ENCODE measurements at places on chromosomes 2 and 18.

DNA sequence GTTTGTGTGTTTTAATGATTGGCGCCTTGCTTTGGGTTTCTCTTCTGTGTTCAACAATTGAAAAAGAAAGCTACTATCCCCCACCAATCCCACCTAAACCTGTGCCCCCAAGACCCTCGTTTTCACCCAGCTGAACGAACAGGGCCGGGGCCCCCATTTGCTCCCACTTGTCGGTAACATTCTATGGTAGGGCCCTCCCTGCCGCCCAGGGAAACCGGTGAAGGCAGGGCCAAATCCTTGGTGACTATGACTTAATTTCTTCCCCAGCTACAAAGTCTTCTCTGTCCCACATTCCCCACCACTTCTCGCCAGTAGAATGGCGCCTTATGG lies 598 bp upstream of the SNRNP200 start:
- DNase-seq: no peak

GRCh38 chr2:13113002-13113401 lies 396.3 kb downstream of the TRIB2 start:
- no peak for DNase-seq

- no peak for DNase-seq
These were observed 45.0 kb downstream of the SDC1 start for GRCh38 chr2:20179755-20180594.

- no peak for DNase-seq
These were observed 294.5 kb downstream of the ZNF407 start for GRCh38 chr18:74892066-74892627.

DNA sequence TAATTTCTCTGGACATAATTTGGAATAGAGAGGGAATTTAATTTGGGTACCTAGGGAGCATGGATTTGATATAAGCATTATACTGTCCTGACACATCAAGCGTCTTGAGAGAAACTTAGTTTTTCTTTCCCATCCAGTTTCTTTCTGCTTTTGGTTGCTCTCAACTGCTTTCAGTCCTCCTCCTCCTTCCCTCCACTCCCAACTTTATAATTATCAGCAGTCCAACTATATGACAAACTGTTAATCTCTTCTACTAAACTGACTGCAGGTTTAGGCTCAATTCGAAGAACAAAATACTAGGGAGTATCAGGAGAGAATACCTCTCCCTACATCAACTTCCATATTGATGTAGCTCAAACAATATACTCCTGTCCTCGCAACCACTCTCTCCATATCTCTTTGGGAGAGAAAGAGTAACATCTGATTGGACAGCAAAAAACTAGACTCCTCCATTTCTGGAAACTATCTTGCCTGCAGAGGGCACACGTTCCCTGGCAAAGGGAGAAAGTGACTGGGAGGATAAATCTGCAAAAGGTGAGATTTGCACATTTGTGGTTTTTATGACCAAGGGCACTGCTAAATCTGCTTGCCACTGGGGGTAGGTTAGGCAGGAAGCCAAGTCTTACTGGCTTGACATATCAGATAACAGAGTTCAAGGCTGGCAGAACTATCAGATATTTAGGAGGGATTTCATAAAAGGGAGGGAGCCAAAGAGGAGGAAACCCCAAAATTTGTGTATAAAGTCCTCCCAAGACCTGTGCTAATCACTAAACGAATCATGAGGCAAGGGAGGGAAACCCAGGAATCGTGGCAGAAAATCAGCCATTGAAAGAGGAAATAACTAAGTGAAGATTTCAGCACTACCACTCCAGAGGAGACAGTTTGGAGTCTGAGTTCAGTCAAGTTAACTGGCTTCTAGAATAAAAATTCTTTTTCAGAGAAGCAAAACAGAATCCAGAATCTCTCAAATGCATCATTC lies 40.0 kb downstream of the ICA1L start:
- peak; percentile 35 for DNase-seq

- DNase-seq: no peak
These were observed 88.2 kb upstream of the VWC2L start for GRCh38 chr2:214322662-214323061.

DNA sequence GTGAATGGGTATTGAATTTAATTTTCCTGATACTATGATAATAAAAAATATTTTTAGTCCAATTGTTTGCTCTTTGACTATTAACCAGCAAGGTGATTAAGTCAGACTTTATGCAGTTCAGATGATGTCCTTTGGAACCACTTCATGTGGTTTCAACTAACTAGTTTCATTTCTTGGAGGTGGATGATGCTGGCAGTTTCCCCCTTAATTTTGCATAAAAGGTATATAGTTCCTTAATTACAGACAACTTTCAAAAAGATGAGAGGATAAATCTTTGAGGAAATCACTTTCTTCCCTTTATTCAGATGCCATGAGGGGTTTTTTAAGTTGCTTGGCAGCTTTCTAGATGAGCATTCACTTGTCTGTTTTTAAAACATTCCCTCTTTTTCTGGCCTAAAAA lies 223.1 kb downstream of the PHLPP1 start:
- no peak for DNase-seq

GRCh38 chr2:175847128-175847527 lies 154.9 kb downstream of the LNPK start:
- no peak for DNase-seq

- no peak for DNase-seq
These were observed 565.9 kb upstream of the ID2 start for GRCh38 chr2:8115966-8116365.

- DNase-seq: no peak
These were observed 40.8 kb downstream of the CRACDL start for GRCh38 chr2:98895221-98895620.

GRCh38 chr18:63329431-63330145 lies 10.0 kb upstream of the BCL2 start:
- DNase-seq: no peak

- peak; percentile 54 for DNase-seq
These were observed 30.7 kb downstream of the CAMKMT start for GRCh38 chr2:44392338-44392943.

DNA sequence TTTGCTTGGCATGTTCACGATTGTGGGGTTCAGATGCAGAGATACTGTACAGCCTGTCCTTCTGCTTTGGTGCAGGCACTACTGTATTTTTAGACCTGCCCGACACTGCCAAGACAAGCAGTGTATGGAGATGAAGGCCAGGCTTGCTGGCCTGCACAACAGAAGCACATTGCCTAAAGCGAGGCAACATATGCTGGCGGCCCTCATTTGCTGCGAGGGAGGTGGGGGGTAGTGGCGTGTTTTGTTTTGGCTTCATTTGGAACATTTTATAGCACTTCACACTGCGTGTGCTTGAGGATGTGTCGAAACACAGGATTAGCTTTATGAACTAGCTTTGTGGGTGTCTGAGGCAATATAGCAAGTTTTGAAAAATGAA lies 27.0 kb downstream of the TMEM182 start:
- DNase-seq: no peak

GRCh38 chr2:200089756-200090109 lies 134.4 kb downstream of the MAIP1 start:
- DNase-seq: no peak

DNA sequence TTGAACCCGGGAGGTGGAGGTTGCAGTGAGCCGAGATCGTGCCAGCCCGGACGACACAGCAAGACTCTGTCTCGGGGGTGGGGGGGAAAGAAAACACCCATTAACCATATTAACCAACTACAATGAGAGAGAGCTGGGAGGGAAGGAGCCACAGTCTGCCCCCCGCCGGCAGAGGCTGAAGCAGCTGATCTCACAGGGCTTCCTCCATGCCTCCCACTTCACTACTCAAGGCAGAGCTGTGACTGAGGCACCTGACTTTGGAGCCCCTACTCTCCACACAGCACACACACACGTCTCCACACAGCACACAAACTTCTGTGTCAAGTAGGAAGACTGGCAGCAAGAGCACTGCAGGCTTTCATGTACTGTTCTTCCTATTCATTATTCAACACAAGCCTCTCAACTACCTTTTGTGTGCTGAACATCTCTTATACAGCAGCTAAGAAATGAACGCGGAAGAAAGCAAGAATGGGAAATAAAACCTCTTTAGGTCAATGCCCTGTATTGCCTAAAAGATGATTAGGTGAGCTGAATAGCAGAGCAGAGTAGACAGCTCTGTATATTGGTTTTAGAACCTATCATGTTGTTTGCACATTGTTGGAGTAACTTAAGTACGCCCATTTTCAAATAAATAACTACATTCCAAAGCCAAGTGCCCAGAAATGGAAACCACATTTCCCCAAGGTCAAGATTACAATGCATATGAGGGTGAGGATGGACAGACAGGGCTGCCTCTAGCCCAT lies 26.2 kb downstream of the PDIA6 start:
- DNase-seq: no peak

DNA sequence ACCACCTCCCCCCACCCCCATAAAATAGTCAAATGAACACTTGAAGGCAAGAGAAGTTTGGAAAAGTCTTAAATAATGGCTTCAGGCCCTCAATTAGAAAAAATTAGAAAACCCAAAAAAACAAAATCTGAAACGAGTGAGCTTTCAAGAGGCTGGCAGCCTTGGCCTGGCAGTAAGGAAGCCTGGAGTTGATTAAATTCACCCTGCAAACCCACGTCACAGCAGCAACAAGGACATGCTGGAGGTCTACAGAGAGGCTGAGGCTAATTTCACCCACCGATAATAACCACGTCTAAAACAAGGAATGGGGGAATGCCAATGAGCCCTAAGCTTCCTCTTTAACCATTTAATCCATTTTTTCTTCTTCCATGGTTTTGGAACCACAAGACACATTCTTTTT lies 122.7 kb upstream of the SMAD7 start:
- DNase-seq: no peak

DNA sequence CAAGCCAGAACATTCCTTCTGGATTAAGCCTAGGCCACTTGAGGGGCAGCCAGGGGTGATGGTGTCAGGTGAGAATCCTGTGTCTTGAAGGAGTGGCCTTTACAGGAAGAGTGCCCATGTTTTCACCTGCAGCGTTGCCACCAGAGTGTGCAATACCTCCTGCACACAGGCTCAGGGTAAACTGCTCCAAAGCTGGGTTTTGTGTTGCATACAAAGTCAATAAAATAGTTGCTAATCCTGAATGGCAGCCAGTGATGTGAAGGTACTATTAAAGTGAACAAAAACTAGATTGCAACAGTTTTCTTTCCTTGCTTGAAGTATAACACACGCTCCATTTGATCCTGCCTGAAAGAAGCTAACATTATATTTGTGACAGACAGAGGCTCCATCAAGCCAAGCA lies 64.4 kb upstream of the NRP2 start:
- DNase-seq: no peak

DNA sequence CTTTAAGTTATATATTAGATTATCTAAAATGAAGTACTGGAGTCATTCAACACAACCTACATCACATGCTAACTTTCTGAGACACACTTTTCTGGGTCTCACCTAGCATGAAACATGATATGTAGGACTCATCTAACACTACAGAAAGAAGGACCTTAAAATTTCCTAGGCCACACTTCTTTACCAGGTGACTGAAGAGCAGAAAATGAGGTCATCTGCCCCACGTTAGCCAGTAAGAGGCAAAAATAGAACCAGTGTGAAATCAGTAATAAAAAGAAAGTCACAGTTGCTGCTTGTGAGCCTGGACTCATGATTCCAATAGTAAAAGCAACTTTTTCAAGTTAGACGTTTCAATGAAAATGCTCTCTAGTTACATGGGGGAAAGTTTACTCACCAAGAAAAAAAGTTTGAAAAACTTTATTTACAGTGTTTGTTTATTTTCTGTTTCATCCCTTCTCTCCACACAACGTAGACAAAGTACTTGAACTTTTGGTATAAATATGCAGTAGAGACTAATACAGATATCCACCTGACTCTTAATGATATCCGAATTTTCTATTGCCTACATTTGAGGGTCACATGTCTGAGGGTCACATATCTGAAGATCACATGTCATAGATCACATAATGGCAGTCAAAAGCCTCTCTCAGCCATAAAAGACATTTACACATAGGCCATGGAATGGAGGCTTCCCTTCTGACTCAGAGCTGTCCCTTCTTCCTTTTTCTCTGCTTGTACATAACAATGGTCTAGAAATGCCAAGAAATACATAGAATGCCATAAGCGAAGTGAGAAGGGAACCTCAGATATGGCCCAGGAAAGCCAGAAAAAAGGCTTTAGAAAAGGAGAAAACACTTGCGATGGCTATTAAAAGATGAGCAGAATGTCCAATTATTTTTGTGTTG lies 362.9 kb downstream of the ZEB2 start:
- no peak for DNase-seq

DNA sequence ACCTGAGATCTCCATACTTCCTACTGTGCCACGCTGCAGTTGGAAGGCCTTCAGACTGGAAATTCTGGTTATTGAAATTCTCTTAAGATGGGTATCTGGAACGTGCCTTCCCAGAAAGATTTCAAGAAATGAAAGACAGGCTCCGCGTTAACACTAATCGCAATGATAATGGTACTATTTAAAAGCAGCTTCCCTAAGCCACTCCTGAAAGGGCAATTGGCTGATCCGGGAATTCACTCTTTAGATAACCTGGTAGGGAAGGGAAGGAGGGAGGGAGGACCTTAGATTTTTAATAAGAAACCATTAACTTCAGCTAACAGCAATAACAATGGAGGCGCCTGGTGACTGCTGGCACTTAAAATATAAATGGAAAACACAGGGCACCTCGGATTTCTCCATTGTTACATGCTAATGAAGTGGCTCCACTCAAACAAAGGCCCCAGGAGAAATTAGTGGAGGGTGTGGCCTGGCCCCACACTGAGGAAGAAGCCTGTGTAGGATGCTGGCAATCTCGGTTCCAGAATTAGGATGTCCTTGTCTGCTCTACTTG lies 22.5 kb upstream of the MTA3 start:
- no peak for DNase-seq

- no peak for DNase-seq
These were observed 72.5 kb upstream of the RMDN2 start for GRCh38 chr2:37852585-37853014.

GRCh38 chr2:225164401-225165050 lies 122.3 kb upstream of the DOCK10 start:
- DNase-seq: no peak

DNA sequence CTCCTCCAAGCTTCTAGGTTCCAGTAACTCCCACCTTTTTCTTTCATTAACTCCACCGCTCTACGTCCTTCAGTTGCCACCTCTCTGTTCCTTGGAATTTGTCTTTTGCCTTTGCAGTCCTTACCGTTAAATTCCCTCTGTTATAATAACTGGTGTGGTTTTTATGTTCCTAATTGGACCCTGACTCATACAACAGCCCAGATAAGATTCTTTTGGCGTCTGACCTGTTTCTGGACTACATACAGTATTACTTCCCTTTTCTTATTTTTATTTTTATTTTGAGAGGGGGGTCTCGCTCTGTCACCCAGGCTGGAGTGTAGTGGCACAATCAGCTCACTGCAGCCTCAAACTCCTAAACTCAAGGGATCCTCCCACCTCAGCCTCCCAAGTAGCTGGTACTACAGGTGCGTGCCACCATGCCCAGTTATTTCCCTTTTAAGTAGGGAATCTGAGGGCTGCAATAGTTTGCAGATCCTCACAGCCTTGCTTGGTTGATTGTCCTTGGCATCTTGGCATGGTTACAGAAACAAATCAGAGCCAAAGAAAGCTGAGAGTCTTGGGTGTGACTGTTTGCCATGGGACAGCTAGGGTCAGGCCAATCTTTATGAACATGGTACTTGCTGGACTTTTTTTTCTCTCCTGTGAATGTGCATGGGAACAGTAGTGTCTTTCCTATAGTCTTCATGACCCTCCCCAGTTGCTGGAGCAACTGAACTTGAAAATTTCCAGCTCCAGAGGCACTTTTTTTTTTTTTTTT lies 22.0 kb downstream of the TCF23 start:
- no peak for DNase-seq
